ENCODE measurements at places on chromosomes 1 and 21.

GRCh38 chr1:228990906-228991569, 255.8 kb downstream of the RHOU start:
- no peak for DNase-seq

DNA sequence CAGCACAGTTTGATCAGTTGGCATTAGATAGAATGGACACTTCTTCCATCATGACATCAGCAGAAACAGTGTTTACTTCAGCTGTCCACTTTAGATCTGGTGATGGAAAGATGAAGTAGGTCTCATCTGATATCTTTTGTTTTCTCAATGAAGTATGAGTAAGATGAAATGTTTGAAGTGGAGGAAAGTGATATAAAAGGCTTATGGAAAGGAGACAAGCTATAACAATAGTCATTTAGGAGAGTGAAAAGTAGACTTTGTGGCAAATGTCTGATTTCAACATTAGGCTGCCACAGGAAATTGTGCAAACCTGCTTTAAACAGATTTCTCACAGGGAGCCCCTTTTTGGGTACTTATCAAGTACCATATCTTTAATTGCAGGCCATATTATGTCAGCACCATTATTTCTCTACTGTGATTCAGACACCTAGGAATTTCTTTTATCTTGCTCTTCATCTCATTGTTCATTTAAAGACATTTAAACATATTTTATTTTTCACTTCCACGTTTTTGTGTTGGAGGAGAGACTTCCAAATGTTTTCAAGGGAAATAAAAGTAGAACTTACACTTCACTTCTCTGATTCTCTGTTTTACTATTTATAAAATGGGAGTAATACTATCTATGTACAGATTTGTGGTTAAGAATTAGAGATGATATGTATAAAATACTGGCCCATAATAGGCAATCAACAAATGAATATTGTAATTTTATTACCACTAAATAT, 18.1 kb downstream of the PDC start:
- no peak for DNase-seq

- DNase-seq = no peak
These were observed 38.5 kb upstream of the TDRD10 start for GRCh38 chr1:154463512-154463990.

DNA sequence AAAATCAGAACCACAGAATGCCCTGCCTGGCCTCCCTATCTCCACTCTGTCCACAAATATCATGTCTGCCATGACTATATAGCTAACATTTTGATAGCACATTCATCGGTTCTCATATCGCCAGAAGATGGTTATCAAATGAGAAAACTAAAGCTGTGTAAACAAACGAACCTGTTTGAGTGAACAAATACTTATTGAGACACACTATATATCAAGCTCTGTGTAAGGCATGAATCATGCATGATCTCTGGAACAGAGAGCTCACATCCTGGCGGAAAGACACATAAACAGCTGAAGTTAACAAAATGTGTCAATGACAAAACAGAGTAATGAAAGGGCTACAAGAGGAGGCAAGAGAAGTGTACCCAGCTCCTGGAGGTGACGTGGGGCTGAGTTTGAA, 13.1 kb downstream of the KCND3 start:
- no peak for DNase-seq

- no peak for DNase-seq
These were observed 57.5 kb downstream of the SRSF11 start for GRCh38 chr1:70278710-70279109.

GRCh38 chr1:79568411-79568810, 561.9 kb upstream of the ADGRL4 start:
- no peak for DNase-seq

- no peak for DNase-seq
These were observed 6.1 kb upstream of the CELSR2 start for GRCh38 chr1:109243221-109243620.

GRCh38 chr1:182478238-182478637, 28.3 kb downstream of the RGSL1 start:
- no peak for DNase-seq

- no peak for DNase-seq
These were observed 88.4 kb downstream of the OLFML2B start for GRCh38 chr1:161935264-161935663.

DNA sequence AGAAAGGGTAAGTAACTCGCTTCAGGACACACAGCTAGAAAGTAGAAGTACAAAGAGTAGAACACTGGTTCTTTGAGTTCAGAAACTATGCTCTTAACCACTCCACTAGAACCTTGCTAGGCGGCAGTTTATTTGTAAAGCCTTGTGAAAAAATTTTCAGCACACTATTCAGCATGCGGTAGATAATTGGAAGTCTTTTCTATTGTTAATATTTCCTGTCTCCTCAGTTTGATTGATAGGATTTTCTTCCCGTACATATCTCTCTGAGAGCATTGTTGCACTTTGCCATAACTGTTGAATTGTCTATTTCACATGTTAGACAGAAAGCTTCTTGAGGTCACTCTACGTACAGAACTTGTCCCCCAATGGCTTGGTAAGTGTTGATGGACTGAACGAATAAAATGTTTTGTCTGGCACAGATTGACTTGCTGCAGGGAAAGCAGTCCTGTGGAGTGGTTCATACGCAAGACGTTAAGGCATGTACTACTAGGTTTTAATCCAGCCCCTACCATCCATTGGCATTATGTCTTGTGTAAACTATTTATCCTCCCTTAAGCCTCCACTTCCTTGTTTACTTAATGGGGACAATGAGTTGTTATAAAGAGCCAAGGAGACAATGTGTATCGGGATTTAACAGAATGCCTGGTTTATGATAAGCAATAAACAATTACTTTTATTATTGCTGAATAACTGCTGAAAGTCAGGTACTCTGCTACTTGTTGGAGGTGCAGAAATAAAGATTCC, 35.8 kb downstream of the C1orf21 start:
- DNase-seq = no peak

GRCh38 chr1:24727501-24728216, 17.6 kb upstream of the CLIC4 start:
- DNase-seq = peak; percentile 65

- DNase-seq = no peak
These were observed 1.8 kb upstream of the MTF1 start for GRCh38 chr1:37861151-37861550.

DNA sequence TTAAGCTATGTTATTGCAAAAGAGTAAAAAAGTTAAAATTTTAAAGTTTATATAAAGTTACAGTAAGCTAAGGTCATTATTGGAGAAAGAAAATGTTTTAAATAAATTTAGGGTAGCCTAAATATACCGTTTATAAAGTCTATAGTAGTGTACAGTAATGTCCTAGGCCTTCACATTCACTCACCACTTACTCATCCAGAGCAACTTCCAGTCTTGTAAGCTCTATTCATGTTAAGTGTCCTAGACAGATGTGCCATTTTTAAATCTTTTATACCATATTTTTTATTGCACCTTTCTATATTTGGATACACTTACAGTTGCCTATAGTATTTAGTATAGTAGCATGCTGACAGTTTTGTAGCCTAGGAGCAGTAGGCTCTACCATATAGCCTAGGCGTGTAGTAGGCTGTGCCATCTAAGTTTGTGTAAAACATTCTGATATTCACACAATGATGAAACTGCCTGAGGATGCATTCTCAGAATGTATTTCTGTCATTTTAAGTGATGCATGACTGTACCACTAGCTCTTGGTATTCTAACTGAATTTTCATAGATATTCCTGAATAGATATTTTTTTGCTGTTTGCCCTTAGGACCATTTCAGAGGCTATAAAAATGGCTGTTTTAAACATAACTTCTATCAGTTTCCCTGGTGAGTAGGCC, 26.8 kb downstream of the PPP2R5A start:
- DNase-seq = no peak

Data from GM12892 (cell line).